Hepatocyte (in vitro differentiated cells): ENCODE measurements at places on chromosomes 3 and 15. TPM values are rescaled to one million over a fixed set of nuclear protein-coding genes. Genes with fewer than 3 reads are reported as not detected.

The CCR9 gene
- total RNA-seq, result 0.20 and 0.44 TPM in 2 replicates

The CRABP1 gene
- 132 and 140 TPM in 2 replicates for total RNA-seq

The PLIN1 gene
- 3.5 and 6.3 TPM in 2 replicates for total RNA-seq

The GHSR gene
- total RNA-seq, result not detected in 2 replicates
